Small intestine (tissue), 16 donors: ENCODE measurements at places on chromosomes 5 and 9. TPM values are rescaled to one million over a fixed set of nuclear protein-coding genes. Genes with fewer than 3 reads are reported as not detected.

GRCh38 chr9:84969084-84969483 is 299.6 kb downstream of the NTRK2 start:
- DNase-seq: no peak

- no peak for DNase-seq
Observed at GRCh38 chr9:96150324-96151227, 151.4 kb downstream of the HSD17B3 start.

DNA sequence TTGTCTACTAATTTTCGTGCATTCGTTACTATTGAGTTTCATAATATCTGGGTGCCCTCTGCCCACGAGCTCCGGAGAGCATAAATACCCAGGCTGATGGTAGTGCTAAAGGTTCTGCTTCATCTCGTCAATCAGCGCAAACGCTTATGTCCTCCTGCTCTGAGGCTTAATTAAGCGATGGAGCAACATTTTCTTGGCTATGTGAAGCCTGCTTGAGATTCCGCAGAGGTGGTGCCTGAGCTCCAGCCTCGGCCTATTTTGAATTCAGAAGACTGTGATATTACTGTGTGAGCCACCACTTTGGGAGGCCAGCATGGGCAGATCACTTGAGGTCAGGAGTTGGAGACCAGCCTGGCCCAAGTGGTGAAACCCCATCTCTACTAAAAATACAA is 44.8 kb downstream of the ANXA2R start:
- DNase-seq: no peak

DNA sequence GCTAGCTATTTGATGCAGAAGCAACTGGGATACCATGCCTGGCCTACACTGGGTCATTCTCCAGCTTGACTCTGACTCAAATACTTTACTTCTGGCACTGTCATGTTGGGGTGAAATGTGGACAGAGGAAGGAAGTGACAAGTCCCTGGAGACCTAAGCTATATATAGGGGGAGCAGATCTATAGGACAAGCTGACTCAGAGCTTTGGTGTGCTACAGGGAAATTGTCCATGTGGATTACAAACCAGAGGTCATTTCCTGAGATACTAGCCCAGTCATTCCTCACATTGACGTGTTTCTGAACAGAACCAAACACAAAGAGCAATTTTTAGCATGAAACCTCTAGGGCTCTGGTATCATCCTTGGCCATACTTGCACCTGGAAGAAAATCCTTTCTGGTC is 531.6 kb upstream of the CLINT1 start:
- DNase-seq: no peak

DNA sequence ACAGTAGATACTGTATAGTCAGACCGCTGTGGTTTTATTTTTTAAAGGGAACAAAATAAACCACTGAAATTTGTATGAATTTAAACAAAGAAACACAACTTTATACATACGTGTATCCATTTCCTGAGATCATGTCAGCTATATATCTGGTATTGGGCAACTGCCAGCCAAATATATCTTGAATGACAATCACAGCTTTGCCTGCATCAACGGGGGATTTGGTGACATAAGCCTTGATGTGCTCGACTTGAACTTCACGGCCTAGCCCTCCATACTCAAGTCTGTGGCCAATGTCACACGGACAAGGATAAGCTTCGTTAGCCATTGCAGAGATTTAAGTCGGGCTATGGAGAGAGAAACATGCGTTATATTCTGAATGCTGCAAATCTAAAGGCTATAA is 17.3 kb downstream of the CMBL start:
- DNase-seq: no peak

- DNase-seq: no peak
Observed at GRCh38 chr5:134642931-134643530, 5.6 kb upstream of the SEC24A start.

DNA sequence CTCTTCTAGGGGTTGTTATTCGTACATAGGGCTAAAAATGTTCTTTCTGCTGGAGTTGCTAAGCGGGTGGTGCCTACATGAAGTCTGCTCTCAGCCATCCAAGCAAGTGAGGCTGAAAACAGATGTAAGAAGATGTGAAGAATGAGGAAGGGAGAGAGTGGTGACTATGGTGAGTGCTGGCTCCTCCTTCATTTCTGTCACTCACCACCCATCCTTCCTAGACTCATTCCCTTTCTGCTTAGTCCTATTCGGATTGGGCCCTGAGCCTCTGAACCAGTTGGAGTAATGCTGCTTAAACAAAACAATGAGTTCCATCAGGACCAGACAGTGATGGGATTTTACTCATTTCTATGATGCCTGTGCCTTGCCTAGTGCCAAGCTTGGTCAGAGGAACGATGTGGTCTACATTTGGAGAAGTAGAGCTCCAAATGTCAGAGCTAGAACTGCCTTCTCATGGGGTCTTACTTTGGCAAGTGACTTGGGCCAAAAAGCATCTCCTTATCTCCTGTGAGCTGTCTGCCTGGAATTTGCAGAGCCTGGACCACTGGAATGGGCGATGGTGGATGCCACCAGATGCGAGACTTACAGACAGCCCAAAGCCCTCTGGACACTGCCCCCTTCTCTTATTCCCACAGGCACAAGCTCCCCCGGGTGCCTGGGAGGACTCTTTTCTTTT is 192.9 kb downstream of the FBXL7 start:
- no peak for DNase-seq

DNA sequence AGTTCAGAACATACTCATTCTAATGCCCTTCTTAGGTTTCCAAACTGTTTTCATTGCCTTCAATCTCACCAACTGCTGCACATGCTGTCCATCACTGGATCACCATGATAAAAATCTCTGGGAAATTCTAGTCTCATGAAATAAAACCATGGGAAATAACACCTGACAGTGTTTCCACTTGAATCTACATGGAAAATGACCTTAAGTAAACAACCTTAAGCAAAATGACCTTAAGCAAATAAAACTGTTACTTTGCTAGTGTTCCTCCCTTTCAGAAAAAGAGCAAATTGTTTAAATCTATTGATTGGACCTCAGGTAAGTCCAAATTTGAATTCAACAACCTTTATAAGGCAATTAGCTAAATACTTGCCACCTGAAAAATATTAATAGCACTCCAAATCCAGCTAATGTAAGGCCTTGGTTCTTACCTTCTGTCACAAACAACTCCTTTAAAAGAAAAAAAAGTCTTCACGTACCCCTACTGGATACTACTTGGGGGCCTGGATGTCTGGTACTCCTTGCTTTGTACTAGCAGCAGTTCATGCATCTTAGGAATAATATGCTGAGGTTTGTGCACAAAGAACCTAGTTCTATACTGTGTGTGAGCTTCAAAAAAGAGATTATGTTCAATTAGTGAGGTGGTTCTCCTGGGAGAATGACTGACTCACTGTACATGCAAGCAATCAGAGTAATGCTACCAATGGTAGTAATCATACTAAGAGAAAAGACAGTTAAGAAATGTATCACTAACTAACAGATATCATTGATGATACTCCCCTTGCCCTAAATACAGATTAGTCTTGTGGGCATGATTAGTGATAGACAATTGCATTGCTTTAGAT is 630.4 kb downstream of the PSAT1 start:
- DNase-seq: no peak

DNA sequence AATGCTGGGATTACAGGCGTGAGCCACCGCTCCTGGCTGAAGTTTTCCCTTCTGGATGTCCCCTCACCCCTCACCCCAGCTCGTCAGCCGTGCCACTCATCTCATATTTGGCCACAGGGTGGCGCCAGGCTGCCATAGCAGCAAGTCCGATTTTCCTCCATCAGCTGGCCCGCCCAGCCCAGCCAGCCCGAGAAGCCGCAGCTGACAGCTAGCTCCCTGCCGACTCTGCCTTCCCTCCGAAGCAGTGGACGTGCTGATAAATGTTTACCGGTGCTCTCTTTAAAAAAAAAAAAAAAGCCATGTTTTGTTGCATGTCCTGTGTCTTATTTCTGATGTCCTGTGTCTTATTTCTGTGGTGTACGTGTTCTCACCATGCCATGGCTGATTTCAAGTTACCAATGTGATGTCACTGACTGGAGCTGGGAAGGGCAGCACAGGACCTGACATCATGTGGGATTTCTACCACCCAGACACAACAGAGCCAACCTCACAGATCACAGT is 58.3 kb downstream of the PFDN1 start:
- DNase-seq: peak; percentile 95

DNA sequence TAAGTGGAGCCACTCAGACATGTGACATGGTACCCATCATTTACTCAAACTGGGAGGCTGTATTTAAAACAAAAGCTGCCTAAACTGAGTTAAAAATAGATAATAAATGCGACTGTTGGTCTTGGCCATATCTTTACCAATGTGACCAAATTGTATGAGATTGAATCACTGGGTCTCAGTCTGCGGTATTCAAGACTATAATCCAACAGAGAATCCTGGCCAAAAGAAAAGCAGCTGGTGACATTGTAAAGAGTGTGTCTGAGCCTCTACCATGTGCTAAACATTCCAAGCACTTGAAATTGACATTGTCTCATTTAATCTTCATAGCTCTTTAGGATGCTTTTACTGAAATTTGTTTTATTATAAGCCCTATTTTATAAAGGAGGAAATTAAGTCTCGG is 282.6 kb downstream of the ZNF608 start:
- no peak for DNase-seq

DNA sequence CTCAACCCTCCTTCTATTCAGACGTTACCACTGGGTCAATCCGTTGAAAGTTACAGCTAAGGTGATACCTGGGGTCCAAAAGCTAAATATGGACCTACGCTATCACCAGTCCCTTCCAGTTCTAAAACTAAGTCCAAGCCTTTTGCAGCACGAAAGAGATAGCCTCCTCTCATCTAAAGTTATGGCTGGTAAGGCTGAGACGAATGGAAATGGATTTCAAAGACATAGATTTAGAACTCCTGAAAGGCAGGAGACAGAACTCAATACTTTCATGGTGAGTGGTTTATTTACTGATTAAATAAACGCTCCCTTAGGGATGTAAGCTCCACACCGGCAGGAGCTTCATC is 751 bp upstream of the RIC1 start:
- no peak for DNase-seq

- peak; percentile 86 for DNase-seq
Observed at GRCh38 chr5:175867587-175868347, 3.6 kb upstream of the CPLX2 start.

- DNase-seq: peak; percentile 61
Observed at GRCh38 chr5:80885396-80886000, 74.7 kb upstream of the RASGRF2 start.

DNA sequence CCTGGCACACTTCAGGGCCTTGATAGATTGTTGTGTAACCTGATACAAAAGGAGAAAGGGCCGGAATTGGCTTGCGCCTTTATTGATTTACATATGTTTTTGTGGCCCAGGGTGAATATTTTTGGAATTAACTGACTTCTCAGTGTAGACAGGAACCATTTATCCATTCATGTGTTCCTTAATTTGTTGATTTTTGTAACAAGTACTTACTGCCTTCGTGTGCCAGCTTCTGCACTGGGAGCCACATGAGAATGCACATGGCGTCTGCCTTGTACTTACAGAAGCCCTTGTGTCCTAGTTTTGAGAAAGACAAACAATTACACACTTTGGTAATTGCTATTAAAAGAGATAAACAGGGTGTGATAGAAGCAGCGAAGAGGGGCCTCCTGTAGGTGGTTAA is 26.4 kb downstream of the EHMT1 start:
- no peak for DNase-seq

The SARDH gene
- polyA plus RNA-seq: not detected

The LPAR1 gene
- 7.4 TPM for polyA plus RNA-seq

The UGT3A2 gene
- polyA plus RNA-seq: not detected

The NEURL1B gene
- polyA plus RNA-seq: 2.7 TPM
